CD4-positive, alpha-beta T cell treated with Interleukin-10 for 1 hour (primary cell): ENCODE measurements at places on chromosomes 7 and 10.
A peak's percentile ranks its signal among the peaks of the same experiment; 100 is the strongest.

DNA sequence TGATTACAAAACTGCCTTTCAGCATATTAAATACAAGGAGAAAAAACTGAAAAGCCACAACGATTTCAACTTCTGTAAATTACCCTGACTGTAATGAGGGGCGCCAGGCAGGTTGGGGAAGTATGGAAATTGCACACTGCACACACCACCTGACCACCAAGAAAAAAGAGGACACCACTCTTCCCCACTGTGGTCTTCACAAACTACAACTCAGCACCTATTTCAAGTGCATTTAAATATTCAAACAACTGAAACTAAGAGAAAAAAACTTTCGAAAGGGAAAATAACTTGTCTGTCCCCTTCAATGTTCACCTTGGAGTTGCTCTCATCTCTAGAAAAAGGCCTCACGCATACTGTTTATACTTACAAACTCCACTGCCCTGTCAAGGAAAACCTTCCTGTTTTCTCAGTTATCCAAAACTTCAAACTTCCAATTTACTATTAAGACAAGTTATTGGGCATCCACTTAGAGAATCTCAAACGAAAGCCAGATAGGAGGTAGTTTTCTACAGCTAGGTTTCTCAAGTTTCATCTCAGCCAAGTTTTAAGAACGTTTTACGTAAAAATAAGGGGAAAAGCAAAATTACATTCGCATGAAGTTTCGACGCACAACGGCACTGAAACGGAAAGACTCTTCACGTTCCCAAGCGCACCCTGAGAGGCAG, 1.4 kb downstream of the LARP4B start:
- DNase-seq: peak; percentile 15

- no peak for DNase-seq
Observed at GRCh38 chr10:122221958-122222357, 49.1 kb upstream of the BTBD16 start.

- no peak for DNase-seq
Observed at GRCh38 chr7:146659732-146660131, 543.1 kb downstream of the CNTNAP2 start.

- no peak for DNase-seq
Observed at GRCh38 chr7:72222136-72222535, 190.0 kb downstream of the CALN1 start.

DNA sequence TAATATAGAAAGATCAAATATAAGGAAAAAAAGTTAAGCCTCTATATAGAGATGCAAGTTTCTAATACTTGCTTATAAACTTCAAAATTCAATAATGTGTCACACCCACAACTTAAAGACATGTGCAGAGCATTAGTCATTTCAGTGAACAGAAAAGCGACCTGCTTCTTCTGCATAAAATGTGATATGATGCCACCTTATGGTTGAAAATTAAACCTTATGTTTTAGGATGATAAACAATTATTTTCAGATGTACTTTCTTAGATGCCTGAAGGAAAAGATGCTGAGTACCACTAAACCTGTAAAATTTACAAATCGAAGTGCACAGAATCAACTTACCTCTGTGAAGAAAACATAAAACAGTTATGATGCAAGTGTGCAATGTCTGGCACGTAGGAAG, 96.0 kb downstream of the MTERF1 start:
- no peak for DNase-seq

DNA sequence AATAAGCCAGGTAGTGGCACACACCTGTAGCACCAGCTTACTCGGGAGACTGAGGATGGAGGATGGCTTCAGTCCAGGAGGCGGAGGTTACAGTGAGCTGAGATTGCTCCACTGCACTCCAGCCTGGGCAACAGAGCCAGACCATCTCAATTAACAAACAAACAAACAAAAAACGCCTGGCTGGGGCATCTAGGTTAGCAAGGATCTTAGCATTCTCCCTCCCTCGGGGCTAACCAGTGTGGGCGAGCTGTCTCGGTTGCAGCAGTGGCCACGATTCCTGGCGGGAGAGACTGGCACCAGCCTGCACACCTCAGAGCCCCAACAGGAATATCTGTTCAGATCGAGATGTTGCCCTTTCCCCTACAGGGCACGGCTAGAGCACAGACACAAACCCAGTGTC, 91.3 kb upstream of the KCTD7 start:
- no peak for DNase-seq

DNA sequence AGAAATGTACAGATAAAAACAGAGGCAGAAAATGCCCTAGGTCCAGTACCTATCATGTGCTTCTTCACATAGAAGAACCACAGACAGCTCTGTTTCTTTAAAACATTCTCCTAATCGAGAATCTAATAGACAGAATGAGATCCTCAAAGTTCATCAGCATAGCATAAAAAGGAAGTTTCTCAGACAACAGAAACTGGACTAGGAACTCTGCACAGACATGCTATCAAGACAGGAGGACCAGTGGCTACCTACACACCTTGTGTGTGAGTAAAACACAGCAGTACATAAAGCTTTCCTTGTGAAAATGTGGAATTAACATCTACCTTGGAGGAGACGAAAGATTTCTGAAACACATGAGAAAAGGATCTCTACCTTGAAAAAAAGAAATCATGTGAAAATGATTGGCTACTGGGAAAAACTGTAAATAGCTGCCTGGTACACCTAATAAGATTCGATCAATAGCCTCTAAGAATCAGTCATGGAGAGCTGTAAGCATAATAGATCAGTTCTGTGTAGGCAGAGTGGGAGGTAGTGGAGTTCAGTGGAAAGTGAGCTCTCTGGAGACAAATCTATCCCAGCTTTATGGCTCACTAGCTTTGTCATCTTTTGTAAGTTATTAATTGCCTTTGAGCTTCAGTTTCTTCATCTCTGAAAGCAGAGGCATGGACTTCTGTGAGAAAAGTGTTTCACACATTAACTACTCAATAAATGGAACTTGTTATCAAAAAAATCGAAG, 26.7 kb downstream of the ELAPOR2 start:
- no peak for DNase-seq

DNA sequence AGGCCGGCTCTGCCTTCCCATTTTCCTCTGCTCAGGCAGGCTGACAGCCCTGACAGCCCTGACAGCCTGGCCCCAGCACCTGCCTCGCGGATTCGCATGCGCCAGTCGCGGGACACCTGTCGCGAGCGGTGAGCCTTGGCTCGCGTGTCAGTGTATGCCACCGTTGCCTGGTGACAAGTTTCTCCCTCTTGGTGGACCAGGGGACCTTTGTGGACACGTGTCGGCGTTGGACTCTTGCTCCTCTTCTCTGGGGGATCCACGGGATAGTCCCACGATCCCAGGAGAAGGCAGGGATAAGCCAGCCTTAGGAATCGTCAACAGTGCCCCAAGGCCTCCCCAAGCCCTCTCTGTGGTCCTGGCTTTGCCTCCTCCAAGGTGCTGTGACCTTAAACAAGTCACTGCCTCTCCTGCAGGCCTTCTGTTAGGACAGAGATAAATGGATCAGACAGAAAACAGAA, 18.1 kb upstream of the ZNF273 start:
- DNase-seq: no peak

DNA sequence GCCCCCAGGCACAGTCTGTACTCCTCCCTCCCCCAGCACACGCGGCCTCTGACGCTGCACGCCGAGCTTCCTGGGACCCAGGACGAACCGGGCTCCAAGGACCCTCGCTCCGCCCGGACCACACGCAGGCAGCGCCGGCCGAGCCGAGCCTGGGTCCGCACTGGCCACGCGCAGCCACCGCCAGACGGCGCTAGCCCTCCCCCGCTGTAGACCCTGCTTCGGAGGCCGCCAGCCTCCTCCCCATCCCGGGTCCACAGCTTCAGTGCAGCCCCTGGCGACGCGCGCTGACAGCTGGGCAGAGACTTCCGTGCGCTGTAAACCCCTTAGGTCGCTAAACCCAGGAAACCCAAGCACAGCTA, 936 bp upstream of the TCERG1L start:
- no peak for DNase-seq

GRCh38 chr10:122530177-122530576, 30.4 kb upstream of the DMBT1 start:
- no peak for DNase-seq

GRCh38 chr10:70555371-70555770, 47.2 kb downstream of the PRF1 start:
- DNase-seq: no peak

GRCh38 chr10:124586142-124586541, 124.5 kb downstream of the LHPP start:
- no peak for DNase-seq

DNA sequence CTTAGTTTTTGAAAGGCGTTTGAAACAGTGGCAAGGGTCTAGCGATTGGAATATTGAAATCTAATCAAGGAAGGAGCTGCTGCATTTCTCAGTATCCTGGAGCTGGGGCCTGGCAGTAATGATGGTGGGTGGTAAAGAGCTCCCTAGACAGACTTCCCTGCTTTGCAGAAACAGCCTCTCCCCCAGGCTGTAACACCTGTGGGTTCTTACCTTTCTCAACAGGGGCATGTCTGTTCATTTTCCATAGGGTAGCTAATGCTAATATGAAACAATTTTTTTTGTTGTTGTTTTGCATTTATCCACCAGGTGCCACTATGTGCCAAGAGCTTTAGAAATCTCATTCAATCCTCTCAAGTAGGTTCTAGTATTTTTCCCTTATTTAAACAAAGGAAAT, 345.5 kb downstream of the REEP3 start:
- no peak for DNase-seq

- no peak for DNase-seq
Observed at GRCh38 chr10:126948355-126949160, 43.3 kb downstream of the DOCK1 start.

DNA sequence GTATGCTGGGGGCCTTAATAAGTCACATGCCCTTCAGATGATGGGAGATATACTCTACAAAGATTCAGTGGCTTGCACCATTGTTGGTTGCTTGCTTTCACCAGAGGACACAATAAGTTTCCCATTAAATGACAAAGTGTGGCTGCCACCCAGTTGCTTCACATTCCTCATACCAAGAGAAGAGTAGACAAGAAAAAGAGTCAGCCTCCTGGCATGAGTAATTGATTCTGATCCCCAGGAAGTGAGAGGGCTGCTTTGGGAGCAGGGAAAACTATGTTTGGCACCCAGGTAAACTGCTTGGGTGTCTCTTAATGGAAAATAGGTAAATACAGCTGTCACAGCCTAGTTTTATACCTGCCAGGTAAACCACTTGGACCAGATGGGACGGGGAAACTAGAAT, 66.7 kb upstream of the IL6 start:
- DNase-seq: no peak

DNA sequence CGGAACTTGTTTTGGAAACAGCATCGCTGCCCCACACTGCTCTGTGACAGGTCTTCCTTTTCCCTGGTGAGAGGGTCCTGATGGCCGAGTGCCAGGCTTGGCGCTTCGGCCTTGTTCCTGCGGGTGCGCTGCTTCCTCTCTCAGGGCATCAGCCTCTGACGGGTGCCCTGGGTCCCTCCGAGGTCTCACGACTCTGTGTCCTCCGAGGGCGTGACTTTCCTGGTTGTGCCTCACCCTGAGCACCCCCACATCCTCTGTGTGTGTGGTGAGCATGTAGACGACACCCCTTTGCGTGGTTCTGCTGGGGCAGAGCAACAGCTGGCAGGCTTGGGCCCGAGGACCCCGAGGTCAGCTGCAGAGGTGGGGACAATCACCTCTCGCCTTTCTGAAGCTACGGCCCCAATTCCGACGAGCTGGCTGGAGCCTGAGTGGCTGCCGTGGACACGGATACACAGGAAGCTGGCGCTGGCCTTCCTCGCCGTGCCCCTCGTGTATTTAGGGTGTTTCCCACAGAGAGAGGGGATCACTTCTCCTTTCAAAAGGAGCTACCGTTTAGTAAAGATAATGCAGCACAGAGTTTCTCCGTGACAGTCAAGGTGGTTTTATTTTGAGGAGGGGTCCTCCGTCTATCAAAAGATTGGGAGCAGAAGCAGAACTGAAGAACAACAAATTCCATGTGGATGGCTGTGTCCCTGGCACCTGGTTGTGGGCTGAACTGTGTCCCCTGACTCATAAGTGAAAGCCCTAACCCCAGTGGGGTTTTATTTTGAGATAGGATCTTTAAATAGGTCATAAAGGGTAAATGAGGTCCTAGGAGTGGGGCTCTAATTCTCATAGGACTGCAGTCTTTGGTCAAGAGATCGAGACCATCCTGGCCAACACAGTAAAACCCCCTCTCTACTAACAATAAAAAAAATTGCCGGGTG, 36.2 kb upstream of the PITRM1 start:
- DNase-seq: no peak

- DNase-seq: peak; percentile 46
Observed at GRCh38 chr10:113854761-113855588, 514 bp downstream of the NHLRC2 start.

GRCh38 chr7:25408012-25408687, 179.9 kb upstream of the NPVF start:
- no peak for DNase-seq

GRCh38 chr7:47827871-47828270, 120.4 kb downstream of the PKD1L1 start:
- no peak for DNase-seq

GRCh38 chr7:103810112-103810744, 179.2 kb downstream of the RELN start:
- DNase-seq: no peak

DNA sequence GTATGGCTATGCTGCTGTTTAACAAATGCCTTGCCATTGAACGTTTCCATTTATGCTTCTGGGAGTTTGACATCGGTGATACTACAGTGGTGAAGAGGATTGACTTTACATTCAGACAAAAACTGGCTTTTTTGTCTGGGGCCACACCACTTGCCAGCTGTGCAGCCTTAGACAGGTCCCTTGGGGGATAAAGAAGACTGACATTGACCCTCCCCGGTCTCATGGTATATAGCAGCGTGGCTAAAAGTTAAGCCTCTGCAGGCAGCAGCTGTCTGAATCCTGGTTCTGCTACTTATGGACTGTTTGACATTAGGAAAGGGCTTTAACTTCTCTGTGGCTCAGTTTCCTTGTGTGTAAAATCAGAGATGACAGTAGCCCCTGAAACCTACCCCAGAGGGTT, 42.0 kb upstream of the PTF1A start:
- no peak for DNase-seq

- no peak for DNase-seq
Observed at GRCh38 chr10:34778237-34778636, 36.9 kb downstream of the PARD3 start.

DNA sequence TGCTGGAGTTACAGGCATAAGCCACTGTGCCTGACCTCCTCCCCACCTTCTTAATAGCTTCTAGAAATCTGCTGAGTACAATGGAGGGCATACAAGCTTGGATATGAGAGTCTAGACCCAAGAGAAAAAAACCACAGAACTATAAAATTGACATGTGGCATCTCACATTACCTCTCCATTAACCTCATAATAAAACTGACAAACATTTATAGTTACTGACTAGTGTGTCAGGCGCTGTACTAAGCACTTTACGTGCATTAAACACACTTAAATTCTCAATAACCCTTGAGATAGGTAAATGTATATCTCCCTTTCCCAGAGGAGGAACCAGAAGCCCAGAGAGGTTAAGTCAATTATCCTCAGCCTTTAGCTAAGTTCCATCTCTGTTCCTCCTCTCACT, 300.5 kb upstream of the MYO3A start:
- no peak for DNase-seq

GRCh38 chr10:82392533-82392932, 517.5 kb downstream of the NRG3 start:
- DNase-seq: no peak

GRCh38 chr7:1804310-1804709, 134.2 kb downstream of the ELFN1 start:
- DNase-seq: no peak

GRCh38 chr7:10723832-10724231, 249.8 kb upstream of the PHF14 start:
- no peak for DNase-seq

- no peak for DNase-seq
Observed at GRCh38 chr10:102804382-102805055, 32.7 kb downstream of the CYP17A1 start.
